PC-3 (cell line): ENCODE measurements at places on chromosomes 7 and 10. TPM values are rescaled to one million over a fixed set of nuclear protein-coding genes. Genes with fewer than 3 reads are reported as not detected.
A peak's percentile ranks its signal among the peaks of the same experiment; 100 is the strongest.

DNA sequence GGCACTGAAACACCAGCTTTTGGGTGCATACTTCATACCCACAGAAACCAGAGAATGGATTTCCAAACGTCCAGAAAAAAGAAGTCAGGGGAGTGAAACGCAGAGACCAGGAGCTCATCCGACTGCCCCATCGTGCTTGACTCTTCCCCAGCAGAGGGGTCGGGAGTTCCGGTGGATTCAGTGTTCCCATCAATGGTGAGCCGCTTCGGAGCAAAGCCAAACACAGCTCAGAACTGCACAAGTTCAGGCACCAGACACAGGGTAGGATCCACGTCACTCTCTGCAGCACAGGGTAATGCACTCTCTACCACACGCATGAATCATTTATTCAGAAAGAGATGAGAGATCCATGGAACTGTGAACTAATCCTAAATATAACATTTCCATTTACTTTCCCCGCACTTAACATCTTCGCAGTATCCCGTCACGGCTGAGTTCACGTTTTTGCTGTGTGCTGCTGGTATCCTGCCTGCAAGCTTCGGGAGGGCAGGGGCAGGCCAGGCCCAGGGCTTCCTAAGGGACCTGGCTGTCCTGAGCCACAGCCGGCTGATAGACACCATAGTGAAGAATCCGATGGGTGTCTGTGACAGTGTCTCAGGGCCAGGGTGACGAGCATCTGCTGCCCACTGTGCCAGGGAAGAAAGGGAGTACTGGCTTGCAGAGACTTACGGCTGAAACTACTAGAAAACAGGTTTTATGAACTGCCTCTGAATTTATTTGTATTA lies 545.3 kb downstream of the PTPRN2 start:
- no peak for DNase-seq

GRCh38 chr7:84412161-84412969 lies 217.8 kb upstream of the SEMA3A start:
- peak; percentile 96 for DNase-seq

DNA sequence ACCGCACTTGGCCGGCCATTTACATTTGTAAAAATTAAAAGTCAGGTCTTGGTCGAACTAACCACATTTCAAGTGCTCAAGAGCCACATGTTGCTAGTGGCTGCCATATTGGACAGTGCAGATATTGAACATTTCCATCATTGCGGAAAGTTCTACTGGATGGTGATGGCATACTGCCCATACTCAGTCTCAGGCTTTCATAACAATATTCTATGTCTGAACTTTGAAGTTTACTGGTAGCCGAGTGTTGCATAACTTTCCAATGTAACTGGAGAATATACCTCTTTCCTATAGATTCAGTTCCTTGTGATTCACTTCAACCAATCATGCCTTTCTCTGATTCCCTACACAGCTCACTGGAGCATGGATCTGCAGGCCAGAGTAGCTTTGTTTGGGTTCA lies 43.7 kb downstream of the PSMC2 start:
- peak; percentile 23 for DNase-seq

DNA sequence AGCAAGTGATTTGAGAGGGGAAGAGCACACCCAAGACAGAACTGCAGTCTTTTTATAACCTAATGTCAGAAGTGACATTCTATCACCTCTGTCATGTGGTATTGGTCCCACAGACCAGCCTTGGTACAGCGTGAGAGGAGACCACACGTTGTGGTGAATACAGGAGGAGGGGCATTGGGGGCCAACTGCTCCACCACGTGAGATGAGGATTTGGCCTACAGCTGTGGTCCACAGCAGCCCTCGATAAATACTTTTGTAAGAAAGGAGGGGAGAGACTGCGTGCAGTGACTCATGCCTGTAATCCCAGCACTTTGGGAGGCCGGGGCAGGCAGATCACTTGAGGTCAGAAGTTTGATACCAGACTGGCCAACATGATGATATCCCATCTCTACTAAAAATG lies 243.1 kb downstream of the FGFR2 start:
- DNase-seq: no peak

DNA sequence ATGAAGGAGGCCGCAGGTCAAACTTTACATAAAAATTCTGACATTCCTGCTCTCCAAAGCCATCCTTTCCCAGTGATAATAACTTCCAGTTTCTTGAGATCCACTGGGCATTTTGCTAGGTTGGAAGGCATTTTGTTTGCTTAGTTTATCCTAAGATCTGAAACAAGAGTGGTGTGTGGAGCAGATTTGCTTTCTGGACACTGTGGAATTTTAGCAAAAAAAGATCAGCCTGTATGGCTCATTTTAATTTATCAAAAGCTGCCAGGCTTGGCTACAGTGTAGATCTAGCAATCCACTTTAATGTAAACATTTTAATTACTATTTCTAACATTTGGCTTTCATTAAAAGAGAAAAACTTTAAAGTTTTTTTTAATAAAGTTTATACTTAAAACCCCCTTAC lies 124.8 kb downstream of the SAMD9 start:
- DNase-seq: no peak

DNA sequence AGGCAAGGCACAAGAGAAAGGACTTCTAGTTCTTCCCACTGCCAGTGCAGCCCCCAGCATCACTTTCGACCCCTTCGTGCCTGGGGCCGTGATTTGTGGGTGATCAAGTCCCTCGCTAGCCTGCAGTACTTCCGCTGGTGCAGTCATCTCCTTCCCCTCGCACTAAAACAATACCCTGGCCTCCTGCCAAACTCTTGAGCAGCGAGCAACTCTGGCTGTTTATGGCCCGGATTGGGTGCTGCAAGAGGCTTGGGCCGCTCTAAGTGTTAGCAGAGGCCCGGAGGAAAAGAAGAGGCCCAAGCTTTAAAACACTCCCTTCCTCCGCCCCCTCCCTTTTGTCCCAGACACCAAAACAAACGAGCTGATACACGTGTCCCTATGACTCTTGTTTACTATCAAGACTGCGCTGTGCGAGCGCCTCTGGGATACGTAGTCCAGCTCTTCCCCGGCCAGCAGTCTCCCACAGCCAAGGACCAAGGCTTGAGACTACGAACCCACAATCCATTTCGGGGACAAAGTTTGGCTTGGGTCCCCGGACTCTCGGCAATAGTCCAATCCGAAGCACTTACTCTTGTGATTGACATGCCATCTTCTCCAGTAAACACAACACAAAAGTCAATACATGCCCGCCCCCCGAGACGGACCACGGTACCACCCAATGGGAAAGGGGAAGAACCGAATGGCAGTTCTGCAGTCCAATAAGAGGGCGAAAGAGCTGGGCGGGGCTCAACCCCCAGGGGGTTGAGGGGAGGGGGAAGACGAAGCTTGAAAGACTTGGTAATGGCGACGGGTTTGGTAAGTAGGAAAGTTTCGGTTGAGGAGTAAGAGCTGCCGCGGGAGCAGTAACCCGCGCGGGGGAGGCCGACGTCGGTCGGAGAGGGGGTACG lies at the start of gene HBP1:
TSS of gene HBP1 (plus strand) at position 771 of the 887 bp plus-strand sequence. CDS start 10,891 bp downstream, outside the sequence.
- DNase-seq: peak; percentile 99

GRCh38 chr10:97724341-97724941 lies 10.9 kb downstream of the MARVELD1 start:
- DNase-seq: no peak

DNA sequence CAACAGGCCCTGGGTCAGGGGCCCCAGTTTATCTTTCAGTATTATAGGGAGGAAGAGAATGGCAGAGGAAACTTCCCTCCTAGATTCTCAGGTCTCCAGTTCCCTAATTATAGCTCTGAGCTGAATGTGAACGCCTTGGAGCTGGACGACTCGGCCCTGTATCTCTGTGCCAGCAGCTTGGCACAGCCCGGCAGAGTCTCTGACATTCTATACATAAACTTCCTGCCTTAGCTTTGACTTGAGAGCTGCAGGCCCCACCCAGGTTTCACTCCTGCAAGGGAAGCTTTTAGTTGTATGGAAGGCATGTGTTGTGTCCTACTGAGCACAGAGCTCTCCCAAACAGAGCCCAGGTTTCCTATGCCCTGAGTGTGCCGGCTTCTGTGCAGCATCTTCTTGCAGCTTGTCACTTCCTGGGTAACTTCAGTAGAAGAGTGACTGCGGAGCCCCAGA lies 205.6 kb upstream of the PRSS58 start:
- DNase-seq: no peak

DNA sequence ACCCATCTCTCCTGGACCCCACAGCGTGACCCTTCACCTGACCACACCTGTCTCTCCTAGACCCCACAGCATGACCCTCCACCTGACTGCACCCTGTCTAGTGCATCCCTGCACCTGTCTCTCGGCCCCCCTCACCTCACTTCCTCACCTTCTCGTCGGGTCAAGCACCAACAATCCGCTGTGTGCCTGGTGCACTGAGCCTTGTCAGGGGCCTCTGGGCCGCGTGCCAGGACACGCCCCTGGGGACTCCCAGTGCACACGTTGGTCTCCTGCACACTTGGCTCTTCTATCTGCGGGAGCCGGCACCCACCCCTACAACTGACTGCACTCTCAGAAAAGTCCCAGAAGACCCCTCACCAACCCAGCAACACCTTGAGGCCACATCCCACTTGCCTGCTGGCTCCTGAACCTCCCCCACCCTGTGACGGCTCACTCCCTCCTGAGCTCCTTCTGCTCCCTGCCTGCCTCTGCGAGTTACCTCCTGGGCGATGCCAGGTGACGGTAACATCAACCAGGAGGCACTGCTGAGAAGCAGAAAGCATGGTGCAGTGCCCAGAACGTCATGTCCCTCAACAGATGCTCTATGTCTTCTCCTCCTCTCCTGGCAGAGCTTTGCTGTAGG lies 147.6 kb downstream of the DIP2C start:
- DNase-seq: no peak

DNA sequence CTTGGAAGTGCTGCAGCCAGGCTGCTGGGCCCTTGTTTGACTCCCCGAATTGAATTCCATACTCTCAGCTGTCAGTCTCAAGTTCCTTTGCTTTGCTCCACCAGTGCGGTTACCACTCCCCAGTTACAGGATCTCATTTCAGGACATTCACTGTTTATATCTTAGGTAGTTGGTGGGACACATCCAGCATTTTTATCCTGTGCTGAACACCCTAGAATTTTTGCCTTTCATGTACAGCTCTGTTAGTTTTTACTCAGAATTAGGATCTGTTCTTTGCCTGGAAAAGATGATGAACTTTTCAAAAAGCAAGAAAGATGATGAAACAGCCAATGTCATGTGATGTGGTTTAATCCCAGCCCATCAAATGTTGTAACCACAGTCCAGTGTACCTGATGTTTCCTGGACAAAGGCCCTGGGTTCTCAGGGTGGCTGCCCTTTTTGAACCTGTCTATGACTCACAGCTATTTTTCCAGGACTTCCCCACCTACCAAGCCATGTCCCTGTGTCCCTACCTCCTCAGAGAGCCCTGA lies 149.7 kb downstream of the NOC3L start:
- no peak for DNase-seq

DNA sequence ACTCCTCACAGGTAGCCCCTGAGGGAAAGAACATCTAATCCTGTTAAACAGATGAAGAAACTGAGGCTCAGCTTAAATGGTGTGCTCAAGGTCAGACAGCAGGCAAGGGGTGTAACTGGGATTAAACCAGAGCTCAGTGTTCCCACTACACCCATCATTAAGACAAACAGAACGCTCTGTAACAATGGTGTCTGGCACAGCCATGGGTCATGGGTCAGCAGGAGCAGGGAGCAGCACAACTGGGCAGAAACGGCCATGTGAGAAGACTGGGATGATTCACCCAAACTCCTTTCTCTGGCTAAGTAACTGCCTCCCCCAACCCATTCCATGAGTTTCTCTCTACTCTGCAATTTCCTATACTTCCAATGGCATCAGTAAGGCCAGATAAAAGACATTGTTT lies 85.5 kb upstream of the PDE1C start:
- no peak for DNase-seq

DNA sequence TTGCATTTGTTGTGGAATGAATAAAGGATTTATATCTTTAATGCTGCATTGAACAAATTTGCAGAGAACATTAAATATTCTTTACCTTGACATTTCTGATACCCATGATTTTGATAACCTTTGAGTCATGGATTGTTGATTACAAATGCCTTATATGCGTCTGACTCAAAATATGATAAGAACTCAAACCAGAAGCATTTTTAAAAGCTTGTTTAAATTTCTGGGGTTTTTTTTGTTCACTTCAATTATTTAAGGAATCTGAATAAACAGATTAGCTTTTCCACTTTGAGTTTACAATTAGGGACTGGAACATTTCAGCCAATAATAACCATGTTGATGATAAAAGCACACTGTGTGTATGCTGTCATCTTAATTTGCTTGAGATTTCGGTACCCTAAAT lies 253.5 kb downstream of the NRG3 start:
- DNase-seq: no peak

DNA sequence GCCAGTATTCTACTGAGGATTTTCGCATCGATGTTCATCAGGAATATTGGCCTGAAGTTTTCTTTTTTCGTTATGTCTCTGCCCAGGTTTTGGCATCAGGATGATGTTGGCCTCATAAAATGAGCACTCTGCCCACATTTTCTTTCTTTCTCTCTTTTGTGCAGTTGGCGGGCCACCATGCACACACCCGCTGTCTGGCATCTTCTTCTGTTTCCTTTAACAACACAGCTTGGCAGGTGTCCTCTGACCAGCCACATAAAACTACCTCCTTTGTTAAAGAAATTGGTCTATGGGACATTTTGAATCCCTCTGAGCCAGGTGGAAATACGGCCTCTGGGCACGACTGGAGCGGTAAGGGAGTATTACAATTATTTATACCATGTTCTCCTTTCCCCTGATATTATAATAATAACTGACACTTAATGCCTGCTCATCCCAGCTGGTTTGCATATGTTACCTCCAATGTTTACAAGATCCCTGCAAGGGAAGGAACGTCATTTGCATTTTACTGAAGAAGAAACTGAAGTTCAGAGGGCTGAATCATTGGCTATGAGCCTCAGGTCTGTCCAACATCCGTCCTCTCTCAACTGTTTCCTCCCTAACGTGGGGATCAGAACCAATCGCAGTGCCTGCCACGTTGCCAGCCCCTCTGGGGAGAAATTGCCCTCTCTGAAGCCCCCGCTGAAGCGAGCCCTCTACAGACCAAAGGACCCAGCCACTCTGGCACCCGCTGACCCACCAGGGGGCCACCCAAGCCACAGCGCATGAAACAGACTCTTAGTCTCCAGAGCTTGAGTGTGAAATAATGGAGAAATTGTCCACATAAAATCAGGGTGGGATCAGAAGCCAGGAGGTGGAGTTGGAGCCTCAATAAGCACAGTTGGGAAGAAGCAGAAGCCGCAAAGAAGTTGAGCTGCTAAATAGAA lies 125.0 kb upstream of the FOXK1 start:
- no peak for DNase-seq

GRCh38 chr10:14089556-14090292 lies 241.0 kb downstream of the FRMD4A start:
- no peak for DNase-seq

DNA sequence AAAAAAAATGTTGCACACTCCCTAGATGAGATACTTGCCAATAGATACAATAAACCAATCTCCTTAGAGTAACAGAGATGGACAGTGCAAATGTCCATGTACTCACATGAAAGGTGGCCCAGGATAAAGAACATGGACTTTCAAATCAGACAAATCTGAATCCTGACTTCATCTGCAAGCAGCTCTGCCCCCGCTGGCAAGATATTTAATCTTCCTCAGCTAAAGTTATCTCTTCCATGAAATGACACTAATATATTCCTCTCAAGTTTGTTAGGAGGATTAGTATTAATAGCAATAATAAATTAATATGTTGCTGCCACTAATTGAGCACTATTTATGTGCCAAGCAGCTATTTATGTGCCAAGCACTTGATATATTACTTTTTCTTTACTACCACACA lies 148.6 kb upstream of the YAE1 start:
- no peak for DNase-seq

The TMEM176A gene
- not detected in 2 replicates for total RNA-seq

The ATG9B gene
- total RNA-seq: 1.2 and 1.3 TPM in 2 replicates

The ACHE gene
- 0.40 and 1.3 TPM in 2 replicates for total RNA-seq

The TAS2R41 gene
- not detected in 2 replicates for total RNA-seq

The RNF133 gene
- 0.26 and 0.69 TPM in 2 replicates for total RNA-seq
